ENCODE measurements at places on chromosomes 5 and 9. TPM values are rescaled to one million over a fixed set of nuclear protein-coding genes. Genes with fewer than 3 reads are reported as not detected.

DNA sequence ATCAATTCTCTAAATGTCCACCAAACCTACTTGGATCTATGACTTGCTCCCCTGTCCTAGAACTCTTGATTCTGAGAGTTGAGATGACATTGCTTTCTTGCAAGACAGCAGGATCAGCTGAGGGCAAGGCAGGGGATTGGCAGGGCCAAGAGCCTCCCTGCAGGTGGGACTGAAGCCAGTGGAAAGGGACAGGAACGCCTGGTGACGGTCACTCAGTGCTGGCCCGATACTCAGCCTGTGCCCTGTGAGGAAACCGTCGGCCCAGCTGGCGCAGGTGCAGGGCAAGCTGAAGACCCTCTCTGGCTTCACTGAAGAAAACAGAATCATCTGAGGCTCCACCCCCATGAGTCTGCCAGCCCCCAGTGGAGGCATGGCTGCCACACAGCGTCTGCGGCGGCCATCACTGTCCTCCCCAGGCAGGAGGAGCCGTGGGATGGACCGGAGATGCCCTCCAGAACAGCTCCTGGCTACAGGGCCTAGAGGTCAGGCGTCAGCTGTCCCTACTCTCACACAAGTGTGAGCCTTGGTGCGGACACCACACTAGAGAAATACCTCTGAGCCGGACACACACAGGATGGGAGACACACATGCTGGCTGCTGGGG is 14.7 kb downstream of the UBAC1 start:
- no peaks in the 10 kb centered on the region for H3K27me3 ChIP-seq
- DNase-seq = no peak
- H3K4me1 ChIP-seq = peaks cover 2% of the 10 kb centered on the region
- no peak overlapping the region for H3K27ac ChIP-seq
- peaks cover 29% of the 10 kb centered on the region for H3K36me3 ChIP-seq

DNA sequence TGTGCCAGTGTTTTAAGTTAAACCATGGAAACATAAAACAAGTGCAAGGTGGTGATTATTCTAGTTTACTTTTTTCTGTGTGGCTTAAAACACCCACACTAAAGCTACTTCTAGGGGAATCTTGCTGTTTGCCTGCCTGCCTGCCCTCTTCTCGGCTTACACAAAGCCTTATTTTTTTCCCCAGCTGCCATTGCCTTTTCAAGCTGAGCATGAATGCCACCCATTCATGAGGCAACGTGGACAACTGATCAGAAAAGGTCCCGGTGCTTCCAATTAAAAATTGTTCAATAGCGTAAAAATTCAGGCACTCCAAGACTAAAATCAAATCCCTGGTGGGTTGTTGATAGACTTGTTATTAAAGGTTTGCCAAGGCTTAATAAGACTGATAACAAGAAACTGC is 401.4 kb downstream of the TMEM161B start:
- H3K27me3 ChIP-seq = no peaks in the 10 kb centered on the region
- no peaks in the 10 kb centered on the region for H3K4me1 ChIP-seq
- H3K36me3 ChIP-seq = no peaks in the 10 kb centered on the region
- H3K27ac ChIP-seq = no peak overlapping the region
- no peak overlapping the region for H3K4me3 ChIP-seq
- no peak for DNase-seq

DNA sequence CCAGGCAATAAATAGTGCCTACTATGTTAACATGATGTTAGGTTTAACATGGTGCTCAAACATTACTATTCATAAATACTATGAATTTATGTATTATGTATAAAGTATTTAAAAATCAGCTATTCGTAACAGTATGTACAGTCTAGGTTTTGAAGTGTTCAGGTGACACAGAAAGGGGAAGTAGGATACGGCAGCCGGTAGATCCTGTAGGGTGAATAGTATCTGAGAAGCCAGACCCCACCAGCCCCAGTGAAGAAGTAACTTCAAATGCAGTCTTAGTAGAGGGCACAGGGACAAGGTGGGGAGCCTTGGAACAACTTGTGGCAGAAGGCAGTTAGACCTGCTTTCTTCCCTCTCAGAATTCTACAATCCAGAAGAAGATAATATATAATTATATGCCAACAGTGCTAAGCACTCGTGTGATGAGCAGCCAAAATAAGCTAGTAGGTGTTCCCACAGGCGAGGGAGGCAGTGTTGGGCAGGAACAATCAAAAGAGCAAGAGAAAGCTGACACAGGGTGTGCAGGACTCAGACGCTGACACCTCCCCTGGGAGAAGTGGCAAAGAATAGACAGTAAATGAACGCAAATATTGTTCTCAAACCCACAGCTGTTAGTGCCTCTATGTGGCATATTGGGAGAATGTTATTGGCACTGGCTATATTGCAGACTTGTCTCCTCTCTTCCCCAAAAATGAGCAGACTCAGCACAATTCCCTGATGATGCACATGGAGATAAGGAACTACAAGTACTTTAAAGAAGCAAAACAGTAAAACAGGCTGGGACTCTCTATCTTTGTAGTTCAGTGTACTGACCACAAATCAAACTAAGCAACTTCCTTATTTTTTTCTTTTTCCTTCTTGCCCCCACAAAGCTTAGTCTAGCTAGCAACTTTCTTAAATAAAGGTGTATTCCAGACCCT is 4.6 kb downstream of the ZNF367 start:
- H3K4me1 ChIP-seq = peaks cover 33% of the 10 kb centered on the region
- peak overlapping the region; percentile 66 for H3K27ac ChIP-seq
- no peak for DNase-seq
- peaks cover 22% of the 10 kb centered on the region for H3K36me3 ChIP-seq
- H3K27me3 ChIP-seq = no peaks in the 10 kb centered on the region

DNA sequence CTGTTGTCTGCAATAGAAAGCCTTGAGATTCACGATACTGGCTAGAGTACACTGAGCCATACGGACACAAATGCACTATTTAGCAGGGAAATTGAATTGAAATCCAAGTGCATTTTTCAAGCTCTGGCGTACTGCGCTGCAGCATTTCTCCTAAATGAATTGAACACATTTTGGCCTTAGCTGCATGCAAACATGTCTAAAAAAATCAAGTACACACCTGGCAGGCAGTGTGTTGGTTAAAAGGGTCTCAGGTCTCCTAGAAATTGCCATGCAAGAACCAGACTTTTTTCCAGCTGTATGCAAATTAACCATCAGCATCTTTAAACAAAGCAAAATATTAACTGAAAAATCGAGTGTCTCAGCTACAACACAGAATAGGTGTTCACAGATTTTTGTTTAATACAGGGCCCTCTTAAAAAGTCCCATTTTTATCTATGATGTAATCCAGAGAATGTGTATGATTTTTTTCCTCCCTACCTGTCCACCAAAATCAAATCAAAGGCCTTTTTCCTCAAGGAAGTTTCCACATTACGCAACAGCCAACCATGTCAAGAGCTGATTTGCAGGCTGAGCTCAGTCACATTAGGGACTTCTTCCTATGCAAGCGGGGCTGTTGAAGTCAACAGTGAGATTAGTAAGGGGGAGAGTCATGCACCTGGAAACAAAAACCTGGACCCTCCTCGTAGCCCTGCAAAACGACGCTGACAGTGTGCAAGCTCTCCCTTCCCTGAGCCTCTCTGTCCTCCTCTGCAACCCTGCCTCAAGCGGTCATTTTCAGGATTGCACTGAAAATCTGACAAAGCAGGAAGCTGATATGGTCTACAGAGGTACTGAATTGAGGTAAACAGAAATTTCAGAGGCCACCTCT is 14.1 kb upstream of the SFXN1 start:
- peaks cover 3% of the 10 kb centered on the region for H3K27me3 ChIP-seq
- no peaks in the 10 kb centered on the region for H3K36me3 ChIP-seq
- H3K27ac ChIP-seq = peak overlapping the region; percentile 64

DNA sequence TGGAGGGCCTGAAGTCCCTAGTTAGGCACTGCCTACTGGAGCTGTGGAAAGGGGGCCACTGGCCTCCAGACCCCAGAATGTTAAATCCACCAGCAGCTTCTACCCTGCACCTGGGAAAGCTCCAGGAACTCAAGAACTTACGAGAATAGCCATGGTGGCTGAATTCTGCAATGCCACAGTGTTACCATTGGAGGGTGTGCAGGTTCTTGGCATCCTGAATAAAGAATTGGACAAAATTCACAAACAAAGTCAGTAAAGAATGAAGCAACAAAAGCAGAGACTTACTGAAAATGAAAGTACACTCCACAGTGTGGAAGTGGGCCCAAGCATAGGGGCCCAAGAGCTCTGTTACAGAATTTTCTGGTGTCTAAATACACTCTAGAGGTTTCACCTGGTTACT is 107.0 kb downstream of the PRDM9 start:
- no peak overlapping the region for H3K4me3 ChIP-seq
- H3K36me3 ChIP-seq = no peaks in the 10 kb centered on the region
- DNase-seq = no peak
- H3K27ac ChIP-seq = no peak overlapping the region

- H3K27ac ChIP-seq = no peak overlapping the region
- H3K4me3 ChIP-seq = no peak overlapping the region
- H3K36me3 ChIP-seq = no peaks in the 10 kb centered on the region
- no peaks in the 10 kb centered on the region for H3K4me1 ChIP-seq
- peaks cover 8% of the 10 kb centered on the region for H3K27me3 ChIP-seq
- no peak for DNase-seq
Observed at GRCh38 chr5:128234928-128235641, 151.5 kb downstream of the SLC12A2 start.

DNA sequence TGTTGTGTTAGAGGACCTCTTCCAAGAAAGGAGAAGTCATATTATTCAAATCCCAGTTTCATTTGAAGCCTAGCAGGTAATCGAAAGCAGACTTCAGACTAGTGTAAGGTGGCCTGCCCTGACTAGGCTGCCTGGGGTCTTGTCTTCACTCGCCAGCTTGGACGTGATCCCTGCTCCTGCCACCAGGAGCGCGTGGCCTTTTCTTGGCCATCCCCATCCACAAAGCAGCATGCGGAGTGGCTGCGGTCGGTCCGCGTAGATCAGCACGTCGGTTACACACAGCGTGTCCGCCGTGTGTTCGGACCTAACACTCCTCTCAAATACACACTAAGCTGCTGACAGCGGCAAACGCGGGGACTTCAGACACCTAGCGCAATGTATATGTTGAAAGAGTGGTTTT is 37.3 kb downstream of the CFAP77 start:
- DNase-seq = no peak
- no peaks in the 10 kb centered on the region for H3K36me3 ChIP-seq
- peaks cover 19% of the 10 kb centered on the region for H3K4me1 ChIP-seq
- H3K27ac ChIP-seq = no peak overlapping the region
- no peak overlapping the region for H3K4me3 ChIP-seq

DNA sequence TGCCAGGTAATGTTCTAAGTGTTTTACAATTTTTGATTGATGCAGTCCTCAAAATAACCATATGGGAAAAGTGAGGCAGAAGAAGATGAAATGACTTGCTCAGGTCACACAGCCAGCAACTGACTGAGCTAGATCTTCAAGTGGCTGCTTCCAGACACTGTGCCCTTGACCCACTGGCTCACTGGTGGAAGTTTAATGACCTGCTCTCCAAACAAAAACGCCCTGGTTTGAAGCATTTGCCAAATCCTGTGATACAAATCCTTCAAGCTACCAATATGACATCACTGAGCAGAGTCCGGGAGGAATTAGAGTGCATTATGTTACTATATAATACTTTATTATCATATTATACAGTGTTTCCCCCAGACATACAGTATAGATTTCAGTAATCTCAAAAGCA is 459.4 kb downstream of the GADD45G start:
- no peak overlapping the region for H3K4me3 ChIP-seq
- no peaks in the 10 kb centered on the region for H3K4me1 ChIP-seq
- no peak for DNase-seq

GRCh38 chr5:133944263-133945185 is 23.9 kb downstream of the C5orf15 start:
- DNase-seq = no peak
- no peaks in the 10 kb centered on the region for H3K36me3 ChIP-seq
- H3K27ac ChIP-seq = no peak overlapping the region
- no peaks in the 10 kb centered on the region for H3K27me3 ChIP-seq

DNA sequence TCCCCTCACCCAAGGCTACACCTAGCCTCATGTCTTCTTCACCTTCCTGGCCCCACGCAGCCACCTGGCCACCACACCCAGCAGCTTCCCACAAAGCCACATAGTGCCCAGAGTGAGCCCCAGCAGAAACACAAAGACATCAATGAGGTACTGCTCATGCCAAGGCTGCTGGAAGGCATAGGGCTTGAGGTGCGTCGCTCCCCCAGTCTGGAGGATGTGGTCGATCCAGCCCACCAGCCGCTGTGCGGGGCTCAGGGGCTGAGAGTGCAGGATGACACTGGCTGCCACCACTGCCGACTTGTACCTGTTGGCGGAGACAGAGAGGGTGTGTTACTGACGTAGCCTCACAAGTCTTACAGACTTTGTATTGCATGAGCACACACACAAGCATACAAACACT is 15.8 kb upstream of the CAPSL start:
- H3K27ac ChIP-seq = no peak overlapping the region
- no peaks in the 10 kb centered on the region for H3K36me3 ChIP-seq
- peak; percentile 32 for DNase-seq
- peaks cover 34% of the 10 kb centered on the region for H3K27me3 ChIP-seq
- H3K4me3 ChIP-seq = no peak overlapping the region

- no peaks in the 10 kb centered on the region for H3K27me3 ChIP-seq
- H3K27ac ChIP-seq = no peak overlapping the region
- H3K4me1 ChIP-seq = no peaks in the 10 kb centered on the region
Observed at GRCh38 chr9:108621991-108622855, 233.6 kb downstream of the ACTL7B start.

DNA sequence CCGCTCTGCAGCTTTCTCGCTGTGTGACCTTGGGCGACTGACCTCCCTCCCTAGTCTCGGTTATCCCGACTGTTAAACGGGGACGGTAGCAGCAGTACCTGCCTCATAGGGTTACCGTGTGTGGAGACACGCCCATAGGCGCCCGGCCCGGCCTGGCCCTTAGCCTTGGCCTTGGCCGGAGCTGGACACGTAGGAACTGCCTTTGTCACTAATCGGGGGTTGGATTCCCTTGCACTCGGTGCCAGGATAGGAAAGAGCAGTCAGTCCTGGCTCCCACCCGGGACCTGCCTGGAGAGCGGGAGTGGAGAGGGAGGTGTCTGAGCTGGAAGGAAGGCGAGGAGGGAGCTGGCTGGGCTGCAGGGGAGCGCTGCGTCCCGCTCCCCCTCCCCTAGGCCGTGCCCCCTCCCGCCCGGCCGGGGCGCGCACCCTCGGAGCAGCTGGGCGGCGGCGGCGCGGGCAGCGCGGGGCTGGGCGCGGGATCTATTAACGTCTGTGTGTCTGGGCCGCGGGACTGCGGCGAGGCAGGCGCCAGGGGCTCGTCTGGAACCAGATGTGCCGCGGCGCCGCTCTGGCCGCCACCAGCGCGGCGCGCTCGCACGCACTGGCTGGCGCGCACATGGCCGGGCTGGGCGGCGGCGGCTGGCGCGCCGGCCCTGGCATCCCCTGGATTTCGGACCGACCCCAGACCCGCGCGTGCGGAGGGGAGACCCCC is 31.7 kb downstream of the PRRX2 start:
- H3K4me3 ChIP-seq = peak overlapping the region; percentile 60
- H3K27me3 ChIP-seq = peaks cover 59% of the 10 kb centered on the region
- DNase-seq = no peak
- no peaks in the 10 kb centered on the region for H3K36me3 ChIP-seq
- H3K27ac ChIP-seq = no peak overlapping the region
- peaks cover 3% of the 10 kb centered on the region for H3K4me1 ChIP-seq

- no peak overlapping the region for H3K4me3 ChIP-seq
- no peak for DNase-seq
- no peaks in the 10 kb centered on the region for H3K27me3 ChIP-seq
- H3K27ac ChIP-seq = no peak overlapping the region
Observed at GRCh38 chr9:14147738-14148137, 166.2 kb downstream of the NFIB start.

Gene LVRN
- not detected for total RNA-seq

Gene SLC25A2
- 1.3 TPM for total RNA-seq

Gene INSYN2B
- not detected for total RNA-seq

Gene SHROOM1
- total RNA-seq = 6.3 TPM

Gene MACROH2A1
- total RNA-seq = 258 TPM

Data from activated naive CD8-positive, alpha-beta T cell treated with anti-CD3 and anti-CD28 coated beads, Interleukin-2, amount 10 ng/mL, durations not matched to agents 7 days and 5 days (primary cell).